COLO829 (cell line): ENCODE measurements at places on chromosomes 11 and 22.

DNA sequence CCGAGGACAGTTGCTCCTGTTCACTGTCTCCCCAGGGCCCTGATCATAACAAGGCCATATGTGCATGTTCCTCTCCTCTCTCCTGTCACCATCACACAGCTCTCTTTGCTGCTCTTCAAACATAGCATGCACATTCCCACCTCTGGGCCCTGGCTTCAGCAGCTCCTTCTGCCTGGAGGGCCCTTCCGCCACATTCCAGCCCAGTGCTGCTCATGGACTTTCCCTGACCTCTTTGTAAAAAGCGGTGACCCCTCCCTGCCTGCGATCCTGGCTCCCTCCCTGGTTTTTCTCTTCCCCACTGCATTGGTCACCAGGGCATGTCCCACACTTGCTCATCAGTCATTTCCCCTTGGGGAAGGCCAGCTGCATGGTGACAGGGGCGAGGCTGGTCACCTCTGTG is 98.2 kb downstream of the MYO18B start:
- DNase-seq: no peak

GRCh38 chr22:46122511-46122971 is 27.8 kb upstream of the PPARA start:
- peak; percentile 89 for DNase-seq

DNA sequence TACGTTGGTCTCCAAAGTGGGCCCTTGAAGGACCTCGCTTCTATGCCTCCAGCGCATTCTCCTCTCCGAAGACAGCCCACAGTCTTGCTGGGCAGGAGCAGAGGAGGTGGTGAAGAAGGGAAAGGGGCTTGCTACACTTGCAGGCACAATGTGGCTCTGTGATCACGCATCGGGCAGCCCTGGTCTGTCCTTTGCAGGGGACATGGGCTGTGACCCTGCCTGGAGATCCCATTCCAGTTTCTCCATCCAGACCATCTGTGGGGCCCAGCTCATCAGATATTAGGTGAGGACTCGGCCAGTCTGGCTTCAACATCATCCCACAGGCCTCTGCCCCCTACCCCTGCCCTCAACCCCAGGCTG is 810 bp downstream of the APOA1 start:
- DNase-seq: no peak

DNA sequence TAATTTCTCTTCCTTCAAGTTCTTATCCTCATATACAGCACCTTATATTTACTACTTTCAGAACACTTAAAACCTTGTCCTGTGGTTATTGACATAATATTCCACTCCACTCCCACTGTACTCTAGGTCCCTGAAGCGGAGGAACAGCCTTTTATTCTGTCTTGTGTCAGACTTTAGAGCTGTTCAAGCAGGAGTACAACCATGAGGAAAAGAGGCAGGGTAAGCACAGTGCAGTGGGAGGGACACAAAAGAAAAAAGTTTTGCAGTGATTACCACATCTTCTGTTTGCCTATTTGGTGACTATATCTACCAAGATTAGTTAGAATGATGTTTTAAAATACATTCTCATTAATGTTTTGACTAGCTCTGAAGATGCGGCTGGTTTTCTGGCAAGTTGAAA is 122.0 kb upstream of the CEP126 start:
- DNase-seq: no peak

- no peak for DNase-seq
These were observed 5.4 kb downstream of the IZUMO1R start for GRCh38 chr11:94309757-94310156.

DNA sequence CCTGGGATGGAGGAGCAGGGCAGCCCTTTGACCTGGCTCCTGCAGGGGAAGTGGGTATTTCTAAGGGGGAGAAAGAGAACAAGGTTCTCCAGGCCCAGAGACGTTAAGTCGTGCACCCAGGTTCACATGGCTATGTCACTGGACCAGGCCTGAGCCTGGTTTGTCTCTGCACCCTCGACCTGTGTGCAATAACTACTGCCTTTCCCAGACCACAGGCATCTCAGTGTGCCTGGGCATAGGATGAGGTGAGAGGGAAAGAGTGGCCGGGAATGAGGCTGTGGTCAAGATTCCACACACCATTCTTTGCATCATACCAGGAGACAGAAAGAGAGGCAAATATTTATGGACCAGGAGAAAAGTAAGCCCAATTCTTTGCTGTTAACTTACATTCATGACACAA is 66.8 kb downstream of the PRR5L start:
- no peak for DNase-seq

DNA sequence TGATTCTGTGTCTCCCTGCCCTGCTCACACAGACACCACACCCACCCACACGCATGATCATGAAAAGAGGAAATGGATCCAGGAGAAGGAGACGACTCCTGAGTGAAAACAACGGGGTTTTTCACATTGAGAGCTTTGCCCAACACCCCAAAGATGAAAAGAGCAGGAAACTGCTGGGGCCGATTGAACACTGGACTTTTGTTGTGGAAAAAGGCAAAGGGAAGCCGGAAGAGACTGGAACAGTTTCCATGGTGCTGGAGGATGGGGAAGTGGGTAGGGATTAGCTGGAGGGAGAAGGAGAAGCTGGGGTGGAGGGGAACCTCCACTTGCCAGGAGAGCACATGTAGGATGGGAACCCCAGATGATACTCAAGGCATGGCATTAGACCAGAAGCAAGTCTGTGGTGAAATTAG is 5.2 kb upstream of the SLC43A3 start:
- DNase-seq: peak; percentile 58

- DNase-seq: peak; percentile 83
These were observed 105.1 kb downstream of the FBXO7 start for GRCh38 chr22:32579529-32580220.

GRCh38 chr11:85171648-85172257 is 455.4 kb downstream of the DLG2 start:
- DNase-seq: no peak

- DNase-seq: no peak
These were observed 2.5 kb upstream of the INS start for GRCh38 chr11:2163428-2163978.

GRCh38 chr11:111585371-111585770 is 16.9 kb upstream of the SIK2 start:
- DNase-seq: peak; percentile 64

DNA sequence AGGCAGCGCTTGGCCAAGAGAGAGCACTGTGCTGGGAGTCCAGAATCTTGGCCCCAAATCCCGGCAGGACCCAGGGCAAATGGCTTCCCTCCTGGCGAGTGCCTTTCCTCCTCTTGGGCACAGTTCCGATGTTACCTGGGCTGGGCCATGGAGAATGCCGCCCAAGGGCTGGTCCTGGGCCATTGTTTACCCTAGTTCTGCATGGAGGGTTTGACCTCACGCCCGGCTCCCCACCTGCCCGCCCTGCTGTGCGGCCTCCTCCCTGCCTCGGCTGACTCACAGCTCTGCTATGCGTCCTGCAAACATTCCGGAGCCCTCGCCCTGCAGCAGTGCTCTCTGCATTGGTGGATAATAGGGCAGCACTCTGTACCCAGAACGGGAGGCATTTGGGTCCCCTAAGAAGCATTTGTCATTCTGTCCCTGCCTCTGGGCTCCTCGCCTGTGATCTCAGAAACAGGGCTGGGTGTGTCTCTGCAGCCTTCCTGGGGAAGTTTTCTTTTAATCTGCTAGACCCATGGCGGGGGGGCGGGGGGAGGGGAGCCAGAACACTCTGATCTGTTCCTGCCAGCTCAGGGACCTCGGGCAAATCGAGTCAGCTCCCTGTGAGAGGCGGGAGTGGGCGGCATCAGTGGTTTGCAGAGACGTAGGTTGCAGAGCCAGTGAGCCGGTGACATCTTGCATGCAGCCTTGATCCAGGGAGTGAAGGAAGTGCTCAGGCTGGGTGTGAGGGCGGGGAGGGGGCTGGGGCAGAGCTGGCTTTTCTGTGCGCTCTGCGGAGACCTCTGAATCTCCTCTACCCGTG is 32.9 kb upstream of the SMIM38 start:
- DNase-seq: peak; percentile 64

DNA sequence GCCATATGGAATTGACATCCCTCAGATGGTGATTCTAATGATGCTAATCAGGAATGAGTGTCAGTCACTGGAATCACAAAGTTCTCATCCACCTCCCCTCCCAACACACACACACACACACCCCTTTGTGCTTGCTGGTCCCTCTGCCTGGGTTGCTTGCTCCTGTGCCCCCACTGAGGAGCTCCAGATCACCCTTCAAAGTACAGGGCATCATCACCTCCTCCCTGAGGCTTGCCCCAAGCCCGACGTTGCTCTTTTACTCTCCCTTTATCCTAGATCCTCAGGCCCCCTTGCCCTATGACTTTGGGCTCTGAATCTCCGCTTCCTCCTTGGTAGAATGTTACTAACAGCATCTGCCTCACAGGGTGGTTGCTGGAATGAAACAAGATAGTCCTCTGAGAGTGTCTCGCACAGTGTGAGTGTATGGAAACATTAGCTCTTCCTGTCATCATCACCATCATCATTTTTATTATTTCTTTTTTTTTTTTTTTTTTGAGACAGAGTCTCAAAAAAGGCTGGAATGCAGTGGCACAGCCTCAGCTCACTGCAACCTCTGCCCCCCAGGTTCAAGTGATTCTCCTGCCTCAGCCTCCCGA is 3.4 kb downstream of the TOM1 start:
- DNase-seq: no peak

DNA sequence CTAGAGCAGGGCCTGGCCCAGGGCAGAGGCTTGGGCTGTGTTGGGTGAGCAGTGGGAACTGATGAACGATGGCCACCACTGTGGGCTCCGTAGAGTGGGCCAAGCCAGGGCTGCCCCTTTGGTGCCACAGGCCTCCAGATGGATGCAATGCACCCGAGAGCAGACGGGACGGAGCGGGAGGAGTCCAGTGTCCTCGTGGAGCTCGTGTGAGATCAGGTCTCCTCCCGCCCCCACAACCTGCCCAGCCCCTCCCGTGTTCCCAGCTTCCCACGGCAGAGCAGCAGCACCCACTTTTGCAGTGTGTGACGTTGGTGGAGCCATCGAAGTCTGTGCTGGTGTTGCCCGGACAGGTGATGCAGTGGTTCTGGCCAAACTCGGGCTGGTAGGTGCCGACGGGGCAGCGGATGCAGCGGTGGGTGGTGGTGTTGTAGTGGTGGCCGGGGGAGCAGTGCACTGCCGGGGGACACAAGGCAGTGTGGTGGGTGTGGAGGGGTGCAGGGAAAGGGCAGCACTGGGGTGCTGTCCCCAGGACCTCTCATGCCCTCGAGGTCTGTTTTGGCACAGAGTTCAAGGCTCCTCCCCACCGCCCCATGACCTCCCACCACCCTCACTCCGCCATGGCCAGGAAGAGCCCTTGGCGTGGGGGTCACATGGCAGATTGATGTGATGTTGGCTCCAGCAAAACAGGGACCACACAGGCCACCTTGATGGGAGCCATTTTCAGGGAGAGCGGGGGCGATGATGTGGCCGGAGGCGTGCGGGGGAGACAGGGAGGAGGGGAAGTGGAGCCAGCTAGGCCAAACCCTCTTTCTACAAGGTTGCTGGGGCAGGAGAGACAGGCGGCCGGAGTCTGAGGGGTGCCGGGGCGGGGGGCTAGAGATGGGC is 23.9 kb upstream of the TTLL12 start:
- no peak for DNase-seq

GRCh38 chr11:78350646-78351165 is 66.9 kb downstream of the GAB2 start:
- DNase-seq: peak; percentile 22

DNA sequence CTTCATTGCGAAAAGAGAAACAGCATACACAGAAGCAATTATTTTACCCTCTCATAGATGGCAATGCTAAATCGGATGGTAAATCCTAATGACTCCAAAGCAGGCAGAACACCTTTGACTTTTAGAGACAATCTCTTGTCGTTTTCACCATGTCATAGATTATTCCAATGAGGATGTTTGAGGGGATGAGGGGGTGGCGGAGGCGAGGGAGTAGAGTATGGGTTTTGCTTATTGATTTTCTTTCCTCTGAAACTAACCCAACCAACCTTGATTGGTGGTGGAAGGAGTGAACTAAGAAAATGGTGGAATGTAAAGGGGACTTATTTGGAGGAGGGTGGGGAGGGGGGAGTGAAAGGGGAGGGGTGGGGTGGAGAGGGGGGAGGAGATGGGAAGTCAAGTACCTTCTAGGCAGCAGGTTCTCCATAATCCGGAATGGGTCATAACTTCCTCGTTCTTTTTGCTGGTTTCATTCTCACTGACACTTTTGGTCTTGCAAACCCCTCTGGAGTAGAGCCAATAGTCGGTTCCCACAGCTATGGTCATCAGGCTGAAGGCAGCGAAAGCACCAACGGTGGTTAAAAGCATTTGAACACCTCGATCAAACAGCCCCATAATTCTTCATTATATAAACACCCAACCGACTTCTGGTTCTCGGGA is 1.5 kb downstream of the CACNG2 start:
- DNase-seq: no peak

DNA sequence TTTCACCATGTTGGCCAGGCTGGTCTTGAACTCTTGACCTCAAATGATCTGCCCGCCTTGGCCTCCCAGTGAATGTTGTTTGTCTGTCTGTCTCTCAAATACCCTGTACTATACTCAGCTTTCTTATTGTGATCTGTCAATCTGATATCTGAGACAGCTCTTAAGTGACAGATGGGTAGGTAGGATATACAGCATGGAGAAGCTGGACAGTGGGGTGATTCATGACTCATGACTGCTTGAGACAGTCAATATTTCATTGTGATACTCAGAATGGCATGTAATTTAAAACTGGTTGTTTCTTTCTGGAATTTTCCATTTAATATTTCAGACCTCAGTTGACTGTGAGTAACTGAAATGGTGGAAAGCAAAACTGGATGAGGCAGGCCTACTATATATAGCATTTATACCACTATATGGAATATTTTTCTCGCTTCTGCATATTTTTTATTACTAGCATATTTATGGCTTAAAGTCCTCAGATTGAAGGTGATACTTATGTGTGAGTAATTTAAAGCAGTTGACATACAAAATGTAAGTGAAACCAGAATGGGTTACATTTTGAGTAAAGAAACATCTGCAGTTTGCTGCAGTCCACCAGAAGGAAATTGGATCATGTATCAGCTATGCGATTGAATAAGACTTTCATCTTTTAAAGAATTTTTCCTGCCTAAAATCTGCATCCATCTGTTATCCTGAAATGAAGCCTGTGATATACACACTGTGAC is 22.3 kb downstream of the ARHGAP42 start:
- DNase-seq: peak; percentile 86

DNA sequence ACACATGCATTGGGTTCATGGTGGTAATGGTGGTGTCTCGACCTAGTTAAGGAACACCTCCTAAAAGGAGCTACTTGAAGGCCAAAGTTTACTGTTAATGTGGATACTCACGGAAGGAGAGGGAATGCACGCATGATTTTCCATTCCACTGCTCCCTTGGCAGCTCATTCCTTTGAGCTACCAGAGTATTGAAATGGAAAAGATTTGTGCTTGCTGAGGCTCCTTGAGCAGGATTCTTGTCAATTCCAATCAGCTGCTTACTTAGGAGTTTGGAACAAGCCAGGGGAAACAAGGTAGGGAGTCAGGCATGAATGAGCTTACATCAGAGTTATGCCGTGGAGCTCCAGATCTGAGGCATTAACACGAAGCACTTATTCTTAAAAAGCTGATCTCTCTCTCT is 108.8 kb downstream of the GRIA4 start:
- DNase-seq: no peak
